NCI-H2171 treated with DMSO at 0.1 percent for 48 hours (cell line): ENCODE measurements at places on chromosomes 2 and 18.

- no peak for DNase-seq
Measured at GRCh38 chr2:236672606-236673005, 103.0 kb downstream of the ACKR3 start.

GRCh38 chr2:65357095-65357958 lies 75.1 kb downstream of the SPRED2 start:
- no peak for DNase-seq

- DNase-seq, result no peak
Measured at GRCh38 chr2:28300485-28301341, 91.9 kb upstream of the FOSL2 start.

DNA sequence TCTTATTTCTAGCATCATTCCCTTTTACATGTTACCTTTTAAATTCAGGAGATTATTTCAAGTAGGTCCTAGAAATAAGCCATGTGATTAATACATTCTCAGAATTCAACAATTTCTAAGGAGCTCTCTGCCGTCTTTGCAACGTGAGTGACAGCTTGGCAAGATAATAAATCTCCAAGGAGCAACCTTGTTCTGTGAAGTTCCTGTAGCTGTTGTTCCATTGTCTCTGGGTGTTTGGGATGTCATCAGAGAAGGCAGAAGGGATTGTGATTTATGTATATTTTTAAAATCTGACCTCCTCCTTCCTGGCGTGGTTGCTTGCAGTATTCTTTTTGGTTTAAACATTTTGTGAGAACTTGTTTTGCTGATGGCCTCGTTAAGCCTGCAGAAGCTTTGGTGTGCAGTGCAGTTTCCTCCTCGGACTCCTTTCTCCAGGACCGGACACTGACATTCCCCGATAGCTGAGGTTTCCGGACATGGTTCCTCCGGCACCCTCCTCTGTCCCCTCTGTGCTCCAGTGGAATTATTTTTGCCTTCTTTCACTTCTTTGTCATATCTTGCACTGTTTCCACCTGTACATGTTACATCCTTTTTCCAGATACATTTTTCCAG lies 33.7 kb downstream of the RAMP1 start:
- peak; percentile 40 for DNase-seq
